ENCODE measurements at places on chromosomes 7 and 10.

DNA sequence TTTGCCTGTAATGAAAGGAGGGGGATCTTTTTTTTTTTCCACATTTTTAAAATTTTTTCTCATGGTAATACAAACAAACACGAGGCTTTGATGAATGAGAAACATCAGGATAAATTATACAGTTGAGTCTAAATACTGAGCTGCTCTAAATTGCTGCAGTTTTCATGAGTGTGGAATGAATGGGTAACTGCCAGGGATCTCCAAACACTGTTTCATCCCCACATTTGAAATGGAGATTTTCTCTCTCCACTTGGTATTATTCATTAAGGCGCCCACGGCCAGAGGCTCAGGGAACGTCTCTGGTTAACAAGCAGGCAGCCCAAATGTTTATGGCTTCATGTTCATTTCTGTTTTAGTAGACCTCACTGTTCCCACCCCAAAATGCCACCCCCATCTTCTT, 717.1 kb downstream of the GRID1 start:
- no peaks in the 10 kb centered on the region for H3K36me3 ChIP-seq
- H3K27me3 ChIP-seq: no peaks in the 10 kb centered on the region
- no peak for DNase-seq
- H3K4me1 ChIP-seq: no peaks in the 10 kb centered on the region
- no peak overlapping the region for H3K4me3 ChIP-seq

DNA sequence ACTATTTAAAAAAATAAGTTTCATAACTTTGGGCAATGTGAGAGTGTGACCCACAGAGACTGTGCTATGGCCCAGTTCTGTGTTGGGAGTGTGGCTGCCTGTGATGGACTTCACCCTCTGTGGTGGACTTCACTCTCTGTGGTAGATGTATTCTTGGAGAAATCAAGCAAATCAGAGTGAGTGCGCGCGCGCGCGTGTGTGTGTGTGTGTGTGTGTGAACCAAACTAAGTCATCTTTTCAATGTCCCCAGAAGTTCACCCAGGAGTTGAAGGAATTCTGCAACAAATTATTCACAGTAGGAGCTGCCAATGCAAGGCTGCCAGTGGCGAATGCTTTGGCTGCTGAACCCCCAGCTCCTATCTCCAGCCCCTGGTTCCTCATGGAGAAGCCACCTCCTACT, 184.5 kb downstream of the ADAM12 start:
- no peaks in the 10 kb centered on the region for H3K4me1 ChIP-seq
- H3K27me3 ChIP-seq: no peaks in the 10 kb centered on the region
- no peak overlapping the region for H3K27ac ChIP-seq

DNA sequence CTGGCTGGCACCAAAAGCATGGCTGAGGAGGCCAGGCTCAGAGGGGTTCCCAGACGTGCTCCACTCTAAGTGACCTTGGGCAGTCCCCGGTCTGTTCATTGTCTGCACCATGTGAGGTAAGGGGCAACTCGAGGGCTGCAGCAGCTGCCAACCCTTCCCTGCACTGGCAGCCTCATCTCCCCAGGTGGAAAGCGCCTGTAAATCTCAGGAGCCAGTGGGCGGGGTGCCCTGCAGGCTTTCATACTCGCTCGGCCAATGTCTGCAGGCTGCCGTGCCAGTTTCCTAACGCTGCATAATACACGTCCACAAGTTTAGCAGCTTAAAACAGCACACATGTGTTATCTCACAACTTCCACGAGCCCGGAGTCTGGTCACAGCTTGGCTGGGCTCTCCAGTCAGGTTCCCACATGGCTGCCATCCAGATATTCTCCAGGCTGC, 12.6 kb upstream of the GDF10 start:
- DNase-seq: no peak
- H3K27ac ChIP-seq: no peak overlapping the region
- peaks cover 27% of the 10 kb centered on the region for H3K4me1 ChIP-seq
- H3K4me3 ChIP-seq: no peak overlapping the region

DNA sequence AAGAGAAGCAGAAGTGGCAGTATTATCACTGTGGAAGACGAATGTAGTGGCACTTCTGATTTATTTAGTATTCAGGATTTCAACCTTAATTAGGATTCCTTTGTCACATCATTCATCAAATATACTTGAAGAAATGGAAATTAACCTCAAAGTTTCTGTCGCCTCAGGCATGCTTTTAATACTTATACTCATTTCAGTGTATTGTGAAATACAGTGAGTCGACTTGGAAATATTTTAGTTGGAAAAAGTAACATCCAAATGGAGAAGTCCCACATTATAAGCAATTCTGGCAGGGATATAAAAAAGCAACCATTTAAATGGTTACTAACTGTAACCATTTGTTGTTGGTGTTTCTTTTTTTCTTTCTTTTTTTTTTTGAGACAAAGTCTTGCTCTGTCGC, 648.8 kb downstream of the ARL4A start:
- DNase-seq: no peak
- H3K27ac ChIP-seq: no peak overlapping the region
- H3K4me3 ChIP-seq: no peak overlapping the region
- H3K36me3 ChIP-seq: no peaks in the 10 kb centered on the region
- no peaks in the 10 kb centered on the region for H3K4me1 ChIP-seq

DNA sequence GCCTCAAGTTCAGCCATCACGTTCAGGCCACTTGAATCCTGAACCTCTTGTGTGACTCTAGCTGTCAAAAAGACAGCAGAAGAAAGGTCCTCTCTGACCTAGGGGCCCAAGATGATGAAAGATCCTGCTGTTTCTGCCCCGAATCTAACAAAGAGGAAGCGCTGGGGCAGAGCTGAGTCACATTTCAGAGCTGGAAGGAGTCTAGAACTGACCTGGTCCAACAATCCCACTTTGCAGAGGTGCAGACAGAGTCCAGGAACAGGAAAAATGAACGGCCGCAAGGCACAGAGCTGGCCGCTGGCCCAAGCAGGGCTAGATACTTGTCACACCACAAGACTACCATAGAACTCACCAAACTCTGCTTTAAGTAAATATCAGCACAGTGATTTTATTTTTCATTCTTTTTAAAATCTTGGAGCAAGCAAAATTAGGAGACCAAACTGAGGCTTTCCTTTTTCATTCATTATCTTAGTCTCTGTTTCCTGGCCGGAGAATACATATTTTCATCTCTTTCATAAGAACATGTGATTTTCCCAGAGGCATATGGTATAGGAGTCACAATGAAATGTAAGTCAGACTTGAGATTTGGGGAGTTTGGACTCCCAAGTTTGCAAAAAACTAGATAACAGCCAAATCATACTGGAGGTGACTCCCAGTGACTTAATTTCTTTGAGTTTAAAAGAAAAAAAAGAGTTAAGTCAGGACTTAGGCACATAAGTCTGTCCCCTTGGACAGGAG, 52.8 kb downstream of the CHST15 start:
- H3K36me3 ChIP-seq: no peaks in the 10 kb centered on the region
- no peak for DNase-seq
- H3K27ac ChIP-seq: no peak overlapping the region
- peaks cover 7% of the 10 kb centered on the region for H3K4me1 ChIP-seq

GRCh38 chr7:121279060-121279620, 49.7 kb upstream of the WNT16 start:
- no peaks in the 10 kb centered on the region for H3K4me1 ChIP-seq
- no peaks in the 10 kb centered on the region for H3K36me3 ChIP-seq
- H3K4me3 ChIP-seq: no peak overlapping the region
- no peak for DNase-seq
- H3K27me3 ChIP-seq: no peaks in the 10 kb centered on the region

- H3K4me1 ChIP-seq: no peaks in the 10 kb centered on the region
- DNase-seq: no peak
- H3K4me3 ChIP-seq: no peak overlapping the region
Measured at GRCh38 chr10:49300140-49300974, 1.4 kb downstream of the C10orf71 start.

DNA sequence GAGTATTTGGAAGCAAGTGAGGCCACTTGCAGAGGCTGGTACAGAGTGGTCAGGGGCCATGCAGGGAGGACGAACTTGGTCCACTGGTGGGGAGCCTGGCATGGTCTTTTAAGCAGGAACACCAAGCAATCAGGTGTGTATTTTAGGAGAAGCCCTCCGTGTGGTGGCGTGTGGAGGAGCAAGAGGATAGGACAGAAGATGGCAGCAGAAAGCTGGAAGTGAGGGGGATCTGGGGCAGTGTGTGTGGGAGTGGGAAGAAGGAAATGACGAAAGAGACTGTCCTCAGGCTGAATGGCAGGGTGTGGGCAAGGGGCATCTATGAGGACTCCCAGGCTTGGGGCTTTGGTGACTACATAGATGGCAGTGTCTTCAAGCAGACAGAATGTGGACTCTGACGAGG, 51.2 kb downstream of the TEX36 start:
- no peaks in the 10 kb centered on the region for H3K36me3 ChIP-seq
- no peak overlapping the region for H3K27ac ChIP-seq
- DNase-seq: no peak
- H3K27me3 ChIP-seq: no peaks in the 10 kb centered on the region
- no peak overlapping the region for H3K4me3 ChIP-seq

DNA sequence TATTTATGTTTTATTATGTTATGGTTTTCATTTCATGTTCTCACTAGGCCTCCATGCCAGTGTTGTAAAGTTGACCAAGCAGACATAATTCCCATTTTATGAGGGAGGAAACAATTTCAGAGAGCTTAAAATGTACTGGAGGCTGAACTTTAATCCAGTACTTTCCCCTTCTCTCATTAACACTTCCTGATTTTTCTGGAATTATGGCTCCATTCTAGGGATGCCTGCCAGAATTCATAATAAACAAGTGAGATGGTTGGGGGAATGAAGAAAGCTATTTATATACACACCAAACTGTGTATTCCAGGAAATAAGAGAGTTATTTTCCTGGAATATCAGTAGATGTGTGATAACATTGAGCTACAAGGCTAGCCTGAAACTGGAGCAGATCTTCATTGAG, 6.9 kb downstream of the TMEM236 start:
- H3K27me3 ChIP-seq: no peaks in the 10 kb centered on the region
- no peaks in the 10 kb centered on the region for H3K4me1 ChIP-seq
- H3K36me3 ChIP-seq: no peaks in the 10 kb centered on the region

GRCh38 chr7:136009488-136010079, 32.4 kb upstream of the MTPN start:
- DNase-seq: no peak
- no peak overlapping the region for H3K27ac ChIP-seq
- no peaks in the 10 kb centered on the region for H3K4me1 ChIP-seq
- no peaks in the 10 kb centered on the region for H3K27me3 ChIP-seq
- H3K4me3 ChIP-seq: no peak overlapping the region

DNA sequence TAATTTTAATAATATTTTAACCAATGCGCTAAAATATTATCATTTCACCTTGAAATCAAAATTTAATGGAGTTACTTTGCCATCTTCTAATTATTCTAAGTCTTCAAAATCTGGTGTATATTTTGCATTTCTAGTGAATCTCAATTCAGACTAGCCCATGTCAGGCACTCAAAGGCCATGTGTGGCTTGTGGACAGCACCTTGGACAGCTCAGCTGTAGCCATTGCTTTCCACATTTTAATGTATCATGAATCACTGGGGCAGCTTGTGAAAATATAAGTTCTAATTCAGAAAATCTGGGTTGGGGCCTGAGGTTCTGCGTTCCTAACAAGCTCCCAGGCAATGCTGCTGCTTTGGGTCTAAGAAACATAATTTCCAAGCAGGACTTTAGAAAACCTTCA, 57.2 kb downstream of the MGAM2 start:
- DNase-seq: no peak
- no peaks in the 10 kb centered on the region for H3K27me3 ChIP-seq
- no peaks in the 10 kb centered on the region for H3K4me1 ChIP-seq
- no peaks in the 10 kb centered on the region for H3K36me3 ChIP-seq

DNA sequence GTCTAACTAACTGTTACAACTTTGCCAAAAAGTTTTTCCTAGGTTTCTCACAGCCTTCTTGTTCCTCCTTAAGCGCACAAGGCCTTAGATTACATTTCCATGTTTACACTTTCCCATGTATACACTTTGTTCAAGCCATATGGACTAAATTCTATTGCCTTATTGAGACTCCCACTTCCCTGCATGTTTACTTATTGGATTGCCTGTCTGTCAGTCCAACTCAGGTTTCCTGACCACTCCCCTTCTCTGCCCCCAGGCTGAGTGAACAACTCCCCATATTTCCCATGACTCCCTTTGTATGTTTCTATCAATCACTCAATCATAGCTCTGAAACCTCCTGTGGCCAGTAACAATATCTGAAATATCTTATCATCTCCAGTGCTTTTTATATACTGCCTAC, 43.0 kb downstream of the SLC25A40 start:
- H3K4me1 ChIP-seq: no peaks in the 10 kb centered on the region
- H3K36me3 ChIP-seq: no peaks in the 10 kb centered on the region
- H3K27me3 ChIP-seq: no peaks in the 10 kb centered on the region
- no peak for DNase-seq
- H3K4me3 ChIP-seq: no peak overlapping the region
- no peak overlapping the region for H3K27ac ChIP-seq

GRCh38 chr7:1055956-1056784, 11.8 kb downstream of the GPR146 start:
- H3K4me3 ChIP-seq: no peak overlapping the region

- no peak overlapping the region for H3K4me3 ChIP-seq
- no peaks in the 10 kb centered on the region for H3K27me3 ChIP-seq
- peaks cover 55% of the 10 kb centered on the region for H3K4me1 ChIP-seq
- H3K36me3 ChIP-seq: peaks cover 5% of the 10 kb centered on the region
Measured at GRCh38 chr7:127383123-127383835, 9.2 kb downstream of the ZNF800 start.

DNA sequence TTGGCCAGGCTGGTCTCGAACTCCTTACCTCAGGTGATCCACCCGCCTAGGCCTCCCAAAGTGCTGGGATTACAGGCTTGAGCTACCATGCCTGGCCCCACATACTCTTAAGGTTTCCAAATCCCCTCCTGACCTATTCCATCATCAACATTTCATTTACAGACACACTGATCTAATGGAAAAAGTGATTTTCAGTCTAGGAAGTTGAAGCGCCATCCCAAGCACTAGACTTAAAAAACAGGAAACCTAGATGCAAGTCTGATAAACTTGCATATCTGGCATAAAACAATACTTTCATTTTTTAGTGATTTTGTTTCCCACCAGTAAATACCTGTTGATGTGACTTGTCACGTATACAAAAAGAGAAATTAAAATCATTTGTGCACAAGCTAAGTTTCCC, 44.0 kb downstream of the DNMBP start:
- H3K4me3 ChIP-seq: no peak overlapping the region
- no peaks in the 10 kb centered on the region for H3K36me3 ChIP-seq
- no peaks in the 10 kb centered on the region for H3K27me3 ChIP-seq
- no peak overlapping the region for H3K27ac ChIP-seq
- DNase-seq: no peak

DNA sequence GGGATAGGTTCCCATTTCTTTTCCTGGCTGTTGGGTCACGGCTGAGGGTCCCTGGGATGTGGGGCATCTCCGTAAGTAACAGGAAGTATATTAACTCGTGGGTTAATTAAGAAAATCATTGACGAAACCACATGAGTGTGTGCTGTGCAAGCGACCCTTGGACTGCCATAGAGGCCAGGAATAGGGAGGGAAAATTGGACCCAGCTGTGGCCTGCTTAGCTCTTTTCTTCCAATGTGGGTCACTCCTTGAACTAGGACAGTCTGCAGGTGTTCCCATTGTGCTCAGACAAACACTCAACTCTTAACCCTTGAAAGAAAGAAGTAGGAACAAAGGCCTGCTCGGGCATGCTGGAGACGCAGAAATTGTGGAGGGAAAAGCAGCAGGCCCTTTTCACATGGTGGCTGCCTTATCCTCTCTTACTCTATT, 25.6 kb upstream of the PLEKHA1 start:
- H3K27ac ChIP-seq: no peak overlapping the region
- no peaks in the 10 kb centered on the region for H3K36me3 ChIP-seq
- H3K27me3 ChIP-seq: no peaks in the 10 kb centered on the region
- DNase-seq: no peak
